ENCODE measurements at places on chromosomes 16 and 17.

GRCh38 chr17:28896884-28897768 lies at the start of gene FLOT2:
FLOT2 (minus strand) TSS chr17:28897733; CDS start chr17:28897574, 159 bp downstream.
- DNase-seq, result peak; percentile 89

DNA sequence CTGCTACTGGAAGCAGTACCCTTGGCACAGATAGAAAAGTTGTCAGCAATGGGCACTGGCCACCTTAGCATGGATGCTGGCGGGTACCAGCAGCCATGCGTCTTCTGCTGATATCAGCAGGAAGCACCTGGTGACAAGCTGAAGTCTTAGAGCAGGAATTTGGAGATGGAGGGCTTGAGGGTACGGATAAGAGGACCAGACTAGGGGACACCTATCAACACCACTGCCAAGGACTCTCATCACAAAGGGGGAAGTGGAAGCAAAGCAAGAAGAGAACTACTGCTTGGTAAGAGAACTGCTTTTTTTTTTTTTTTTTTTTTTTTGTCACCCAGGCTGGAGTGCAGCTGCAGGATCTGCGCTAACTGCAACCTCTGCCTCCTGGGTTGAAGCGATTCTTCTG lies 35.4 kb upstream of the LYRM9 start:
- DNase-seq, result no peak

DNA sequence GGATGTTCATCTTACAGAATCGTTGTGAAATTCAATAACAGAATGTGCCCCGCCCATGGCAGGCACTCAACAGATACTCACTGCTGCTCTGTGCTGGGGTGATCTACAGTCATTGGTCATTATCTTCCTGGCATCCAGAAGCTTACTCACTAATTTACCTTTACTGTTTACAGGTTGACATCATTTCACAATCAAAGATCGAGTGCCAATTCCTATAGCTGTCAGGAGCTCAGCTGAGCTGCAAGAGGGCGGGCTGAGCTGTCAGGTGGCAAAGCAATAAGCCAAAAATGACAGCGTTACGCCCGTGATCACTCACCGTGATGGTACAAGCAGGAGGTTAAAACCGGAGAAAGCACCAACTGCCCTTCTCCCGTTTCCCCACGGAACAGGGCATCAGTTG lies 51.2 kb downstream of the LITAF start:
- no peak for DNase-seq

DNA sequence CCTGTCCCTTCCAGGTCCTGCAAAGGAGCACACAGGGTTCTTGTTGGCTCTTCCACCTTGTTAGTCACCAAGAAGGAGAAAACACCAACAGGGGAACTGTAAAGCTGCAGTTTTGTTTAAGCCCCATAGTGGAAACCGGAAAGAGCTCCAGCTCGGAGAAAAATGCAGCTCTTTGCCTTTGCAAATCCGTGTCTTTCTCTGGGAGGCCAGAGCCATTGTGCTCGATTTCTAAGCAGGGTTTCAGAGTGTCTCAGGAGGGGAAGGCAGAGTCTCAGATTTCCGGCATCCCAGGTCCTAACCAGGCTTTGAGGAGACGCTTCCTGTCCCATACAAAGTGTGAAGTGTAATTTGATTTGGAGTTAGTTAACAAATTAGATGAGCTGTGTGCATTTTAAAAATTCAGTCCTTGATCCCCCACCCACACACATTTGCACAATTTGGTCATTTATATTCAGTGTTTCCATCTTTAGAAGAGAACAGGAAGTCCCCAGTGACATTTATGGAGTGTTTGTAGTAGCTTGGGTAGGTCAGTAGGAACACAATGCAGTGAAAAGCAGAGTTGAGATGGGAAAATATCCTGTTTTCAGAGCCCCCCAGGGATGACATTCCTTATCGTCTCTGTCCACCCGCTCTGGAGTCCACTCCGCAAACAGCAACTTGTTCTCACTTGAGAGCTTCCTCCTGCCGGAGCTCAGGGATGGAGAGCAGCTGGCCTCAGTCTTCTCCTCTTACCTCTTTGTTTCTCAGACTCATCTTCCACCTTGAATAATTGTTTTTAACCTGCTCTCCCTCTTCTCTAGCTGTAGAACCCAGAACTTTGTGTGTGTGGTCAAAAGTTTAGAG lies 331.9 kb downstream of the SEC14L1 start:
- DNase-seq, result no peak

- DNase-seq, result no peak
Measured at GRCh38 chr17:63278728-63279442, 167.2 kb downstream of the CYB561 start.

DNA sequence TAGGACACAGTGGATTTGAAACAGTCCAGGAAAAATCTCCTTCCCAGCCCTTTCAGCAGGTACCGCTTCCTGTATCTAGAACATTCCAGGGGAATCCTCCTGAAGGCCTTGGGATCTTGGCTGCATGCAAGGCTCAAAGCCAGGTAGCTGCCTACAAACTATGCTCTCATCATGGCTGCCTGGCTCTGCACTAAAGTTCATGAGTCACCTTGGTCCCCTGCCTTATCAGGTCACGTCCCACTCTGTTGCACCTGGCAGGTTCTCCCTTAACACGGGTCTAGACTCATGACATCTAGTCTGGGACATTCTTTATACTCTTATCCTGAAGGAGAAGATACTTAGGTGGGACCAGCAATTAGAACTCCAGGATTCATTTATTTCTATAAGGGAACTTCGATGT lies 15.8 kb downstream of the FA2H start:
- DNase-seq, result no peak

DNA sequence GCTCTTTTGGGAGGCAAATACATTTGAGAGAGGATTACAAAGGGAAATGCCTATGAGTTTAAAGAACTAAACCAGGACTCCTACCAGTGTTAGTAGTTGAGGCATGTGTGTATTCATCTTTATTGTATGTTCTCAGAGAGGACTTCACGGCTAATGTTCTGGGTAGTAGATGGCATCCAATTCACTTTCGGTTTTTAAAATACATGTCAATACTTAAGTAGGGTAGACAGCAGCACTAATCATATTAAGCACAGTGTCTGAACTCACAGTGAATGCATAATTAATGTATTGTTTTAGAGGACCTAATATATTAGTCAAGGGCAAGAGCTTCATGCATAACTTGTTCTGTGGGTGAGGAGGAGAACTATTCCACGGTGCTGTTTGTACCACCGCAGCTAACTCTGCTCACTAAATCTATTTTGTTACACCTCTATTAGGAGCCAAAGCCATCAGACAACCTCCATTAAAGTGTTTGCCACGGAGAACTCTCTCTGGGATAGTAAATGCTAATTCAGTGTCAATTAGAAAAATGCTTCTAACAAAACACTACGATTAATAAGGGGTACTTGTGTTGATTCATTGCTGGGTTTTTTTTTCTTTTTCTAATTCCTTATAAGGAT lies 56.3 kb downstream of the COX10 start:
- DNase-seq, result peak; percentile 56

DNA sequence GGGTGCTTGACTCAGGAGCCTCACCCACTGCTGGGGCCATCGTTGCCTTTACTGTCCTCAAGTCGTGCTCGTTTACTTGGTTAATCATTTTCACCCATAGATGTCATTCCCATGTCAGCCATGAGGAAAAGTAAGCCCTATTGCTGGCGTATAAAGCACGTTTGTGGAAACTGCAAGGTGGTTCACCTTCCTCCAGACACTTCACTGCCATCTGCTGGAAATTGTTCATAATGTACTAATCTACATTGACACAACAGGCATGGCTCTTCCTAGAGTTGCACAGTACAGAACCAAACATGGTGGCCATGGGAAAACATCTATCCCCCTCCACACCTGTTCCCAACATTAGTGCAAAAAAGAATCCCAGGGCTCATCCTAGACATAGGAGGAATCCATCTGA lies 116.6 kb downstream of the ZNF18 start:
- DNase-seq, result peak; percentile 87

DNA sequence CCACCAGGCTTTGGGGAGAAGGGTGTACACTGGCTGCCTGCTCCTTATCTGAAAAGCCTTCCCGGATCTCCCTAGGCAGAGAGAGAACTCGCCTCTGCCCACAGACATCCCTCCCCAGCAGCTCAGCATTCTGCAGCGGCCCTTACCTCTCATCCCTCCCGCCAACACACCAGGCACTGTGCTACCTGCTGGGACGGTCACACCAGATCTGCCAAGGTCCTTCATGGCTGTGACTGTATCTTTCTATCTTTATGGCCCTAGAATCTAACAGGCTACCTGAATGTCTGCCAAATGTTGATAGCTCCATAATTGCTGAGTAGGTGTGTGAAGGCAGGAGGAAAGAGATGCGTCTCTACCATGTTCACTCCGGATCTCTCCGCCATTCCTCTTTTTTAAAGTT lies 7.9 kb downstream of the TSNAXIP1 start:
- no peak for DNase-seq

- DNase-seq, result no peak
Measured at GRCh38 chr17:76094046-76094445, 9.5 kb downstream of the EXOC7 start.

GRCh38 chr17:75776386-75777295 lies 8.0 kb upstream of the UNK start:
- peak; percentile 33 for DNase-seq

GRCh38 chr16:66650707-66651473 lies 45.7 kb downstream of the CMTM4 start:
- DNase-seq, result peak; percentile 88

DNA sequence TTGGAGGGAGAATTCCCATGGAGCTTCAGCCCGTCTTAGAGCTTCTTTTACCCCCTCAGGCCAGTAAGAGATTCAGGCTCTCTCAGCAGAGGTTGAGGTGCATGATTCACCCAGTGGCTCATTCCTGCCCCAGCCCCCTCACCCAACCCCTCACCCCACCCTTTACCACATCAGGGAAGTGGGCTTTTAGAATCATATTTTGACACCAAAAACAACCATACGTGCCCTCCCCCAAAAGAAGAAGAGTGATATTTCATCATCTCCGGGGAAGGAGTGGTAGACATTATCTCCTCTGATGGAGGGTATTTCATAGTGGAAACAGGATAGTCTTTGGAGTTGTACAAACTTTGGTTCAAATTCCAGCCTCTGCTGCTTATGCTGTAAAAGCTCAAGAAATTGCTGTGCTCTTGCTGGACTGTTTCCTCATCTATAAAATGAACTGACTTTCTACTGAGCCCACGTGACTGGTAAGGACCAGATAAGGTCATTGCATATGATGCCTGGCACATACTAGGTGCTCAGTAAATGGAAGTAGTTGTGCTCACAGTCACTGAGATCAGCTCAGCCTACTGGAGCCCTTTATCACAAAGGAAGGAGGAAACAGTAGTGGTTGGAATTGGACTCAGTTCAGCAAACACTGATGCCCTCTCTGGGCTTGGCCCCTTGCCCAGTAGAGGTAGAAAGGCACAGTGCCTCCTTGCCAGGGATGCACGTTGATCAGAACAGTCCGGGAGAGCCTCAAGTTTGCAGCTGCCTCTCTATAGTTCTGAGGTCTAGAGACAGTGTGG lies 18.3 kb upstream of the CCL5 start:
- no peak for DNase-seq

GRCh38 chr16:85881436-85881835 lies 17.5 kb upstream of the IRF8 start:
- DNase-seq, result no peak

- no peak for DNase-seq
Measured at GRCh38 chr17:38914741-38915638, 10.4 kb upstream of the LASP1NB start.

DNA sequence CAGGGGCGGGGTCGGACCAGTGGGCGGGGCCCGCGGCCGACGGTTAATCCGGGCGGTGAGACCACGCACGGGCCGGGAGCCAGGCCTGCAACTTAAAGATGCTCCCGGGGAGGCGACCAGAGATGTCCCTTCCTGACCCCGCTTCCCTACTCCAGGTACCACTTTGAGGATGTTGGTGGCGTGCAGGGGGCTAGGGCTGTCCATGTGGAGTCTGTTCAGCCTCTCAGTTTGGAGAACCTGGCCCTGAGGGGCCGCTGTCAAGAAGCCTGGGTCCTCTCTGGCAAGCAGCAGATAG lies 580 bp downstream of the RANGRF start:
- DNase-seq, result peak; percentile 91

DNA sequence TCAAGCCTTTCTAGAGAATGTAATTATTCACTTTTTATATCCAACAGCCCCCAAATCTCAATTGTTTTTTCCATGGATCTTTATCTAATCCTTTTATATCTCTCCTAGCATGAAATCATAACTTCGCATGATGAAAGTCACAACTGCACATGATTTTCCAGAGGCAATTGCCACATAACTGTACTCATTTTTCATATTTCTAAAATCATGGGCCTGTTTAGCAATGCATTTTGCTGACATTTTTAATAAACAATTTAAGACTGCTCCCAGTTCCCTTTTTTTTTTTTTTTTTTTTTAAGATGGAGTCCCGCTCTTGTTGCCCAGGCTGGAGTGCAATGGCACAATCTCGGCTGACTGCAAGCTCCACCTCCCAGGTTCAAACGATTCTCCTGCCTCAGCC lies 83.5 kb downstream of the VMP1 start:
- DNase-seq, result no peak

DNA sequence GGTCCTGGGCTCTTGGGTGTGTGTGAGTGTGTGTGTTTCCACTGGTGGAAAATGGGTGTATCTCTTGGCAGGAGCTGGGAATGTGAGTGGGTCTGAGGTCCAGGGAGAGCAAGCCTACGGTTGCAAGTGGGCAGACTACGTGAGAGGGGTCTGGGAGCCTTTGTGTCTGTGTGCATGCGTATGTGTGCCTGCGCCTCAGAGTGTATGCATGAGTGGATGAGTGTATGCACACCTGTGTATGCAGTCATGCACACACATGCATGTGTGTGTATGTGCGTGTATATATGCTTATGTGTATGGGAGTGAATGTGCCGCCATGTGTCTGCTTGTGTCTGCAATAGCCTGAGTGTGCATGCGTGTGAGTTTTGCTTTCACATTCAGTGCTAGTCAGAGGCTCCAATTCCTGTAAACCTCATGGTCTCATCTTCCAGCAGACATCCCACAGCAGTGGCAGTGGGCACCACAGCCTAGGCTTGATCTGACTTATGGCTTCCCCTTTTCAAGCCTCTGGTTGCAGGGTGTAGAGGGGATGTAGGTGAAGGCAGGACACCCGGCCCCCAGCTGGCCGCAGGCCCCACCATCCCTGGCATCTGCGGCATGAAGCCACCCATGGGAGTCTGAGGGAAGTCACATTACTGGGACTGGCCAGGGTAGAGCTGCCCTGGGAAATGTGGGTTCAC lies 19.7 kb upstream of the RMI2 start:
- DNase-seq, result no peak

DNA sequence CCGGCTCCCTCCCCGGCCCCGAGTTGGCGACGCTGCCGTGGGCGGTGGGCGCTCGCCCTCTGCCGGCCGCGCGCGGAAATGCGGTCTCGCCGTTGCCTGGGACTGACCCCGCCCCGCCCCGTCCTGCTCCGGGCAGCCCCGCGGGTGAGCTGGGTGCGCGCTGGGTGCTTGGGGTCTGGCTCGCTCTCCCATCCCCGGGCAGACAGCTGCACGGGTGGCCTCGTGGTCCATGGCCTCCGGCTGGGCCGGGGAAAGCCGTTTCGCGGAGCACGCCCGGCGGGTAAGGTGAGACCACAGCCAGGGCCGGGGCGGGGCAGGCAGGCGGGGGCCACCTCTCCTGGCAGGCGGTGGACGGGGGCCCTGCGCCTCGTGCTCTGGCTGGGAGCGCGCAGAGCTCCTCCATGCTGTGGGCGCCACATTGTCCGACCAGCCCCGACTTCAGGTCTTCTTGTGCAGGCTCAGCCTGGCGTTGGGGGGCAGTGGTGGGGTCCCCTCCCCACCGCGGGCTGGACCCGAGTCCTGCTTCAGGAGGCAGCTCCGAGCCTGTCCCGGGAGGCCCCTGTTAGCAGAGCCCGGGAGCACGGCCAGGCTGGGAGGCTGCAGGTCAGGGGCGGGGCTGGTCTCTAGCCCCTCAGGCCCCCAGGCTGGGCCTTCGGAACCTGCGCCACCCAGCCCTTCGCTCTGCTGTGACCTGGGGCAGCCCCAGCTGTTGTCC lies 7.0 kb upstream of the C1QTNF8 start:
- peak; percentile 57 for DNase-seq

GRCh38 chr17:34259146-34259545 lies 4.1 kb downstream of the CCL2 start:
- DNase-seq, result no peak
